Activated naive CD8-positive, alpha-beta T cell treated with anti-CD3 and anti-CD28 coated beads, Interleukin-2, amount 10 ng/mL, durations not matched to agents 7 days and 5 days (primary cell): ENCODE measurements at places on chromosomes 7 and 10.

DNA sequence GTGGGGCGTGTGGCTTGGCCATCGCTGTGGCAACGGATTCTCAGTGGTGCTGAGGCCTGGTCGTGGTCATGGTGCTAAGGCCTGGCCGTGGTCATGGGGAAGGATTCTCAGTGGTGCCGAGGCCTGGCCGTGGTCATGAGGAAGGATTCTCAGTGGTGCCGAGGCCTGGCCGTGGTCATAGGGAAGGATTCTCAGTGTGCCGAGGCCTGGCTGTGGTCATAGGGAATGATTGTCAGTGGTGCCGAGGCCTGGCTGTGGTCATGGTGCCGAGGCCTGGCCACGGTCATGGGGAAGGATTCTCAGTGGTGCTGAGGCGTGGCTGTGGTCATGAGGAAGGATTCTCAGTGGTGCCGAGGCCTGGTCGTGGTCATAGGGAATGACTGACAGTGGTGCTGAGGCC is 327.9 kb downstream of the ADARB2 start:
- DNase-seq: no peak

GRCh38 chr7:38369816-38370493 is 96.5 kb upstream of the TARP start:
- peak; percentile 82 for DNase-seq

GRCh38 chr10:86170255-86171108 is 196.1 kb downstream of the GRID1 start:
- peak; percentile 9 for DNase-seq

GRCh38 chr7:58086871-58087535 is 637.0 kb downstream of the ZNF716 start:
- DNase-seq: no peak

DNA sequence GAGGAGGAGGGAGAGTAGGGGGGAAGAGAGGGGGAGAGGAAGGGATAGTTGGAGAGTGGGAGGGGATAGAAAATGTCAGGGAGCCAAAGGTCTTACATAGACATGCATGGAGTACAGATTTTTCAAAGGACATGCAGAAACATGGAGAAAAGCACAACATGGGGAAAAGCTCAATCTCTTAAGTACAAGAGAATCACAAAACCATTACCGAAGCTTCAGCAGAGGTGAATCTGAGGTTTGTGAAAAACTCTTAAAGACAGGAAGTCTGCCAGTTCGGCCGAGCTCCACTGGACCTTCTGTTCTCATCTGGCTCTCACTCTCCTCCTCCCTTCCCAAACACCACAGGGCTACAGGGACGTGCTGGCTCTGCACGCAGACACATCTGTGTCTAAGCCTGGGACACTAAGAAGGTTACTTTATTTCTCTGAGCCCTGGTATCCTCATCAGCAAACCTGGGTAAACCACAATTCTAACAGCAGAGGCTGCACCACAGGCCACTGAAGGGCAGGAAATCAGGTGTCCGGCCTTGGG is 133.9 kb downstream of the COBL start:
- DNase-seq: no peak

- no peak for DNase-seq
Measured at GRCh38 chr7:147207988-147208387, 1091.4 kb downstream of the CNTNAP2 start.
